Pulmonary artery endothelial cell (primary cell): ENCODE measurements at places on chromosomes 11 and 22.

DNA sequence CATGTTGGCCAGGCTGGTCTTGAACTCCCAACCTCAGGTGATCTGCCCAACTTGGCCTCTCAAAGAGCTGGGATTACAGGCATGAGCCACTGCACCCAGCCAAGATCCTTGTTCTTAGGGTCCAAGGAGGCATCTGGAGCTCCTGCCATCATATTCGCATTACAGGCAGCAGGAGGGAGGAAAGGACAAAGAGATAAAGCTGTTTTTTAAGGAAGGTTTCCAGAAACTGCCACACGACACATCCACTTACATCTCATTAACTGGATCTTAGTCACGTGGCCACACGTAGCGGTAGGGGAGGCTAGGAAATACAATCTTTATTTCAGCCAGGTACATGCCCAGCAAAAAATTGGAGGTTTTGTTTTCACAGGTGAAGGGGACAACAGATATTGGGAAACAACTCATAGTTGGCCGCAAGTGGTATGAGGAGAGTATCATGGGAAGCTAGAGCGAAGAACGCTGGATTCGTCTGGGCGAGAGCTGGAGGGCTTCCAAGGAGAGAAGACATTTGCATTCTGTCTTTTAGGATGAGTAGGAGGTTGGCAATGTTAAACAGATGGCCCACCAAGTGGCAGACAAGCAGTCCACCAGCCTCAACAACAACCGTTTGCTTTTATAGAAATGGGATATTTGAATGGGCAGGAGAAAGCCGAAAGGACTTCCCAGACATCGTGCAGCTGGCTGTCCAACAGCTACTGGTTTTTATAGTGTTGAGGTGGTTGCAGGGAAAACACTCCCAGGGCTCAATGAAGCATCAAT is 39.2 kb upstream of the DMC1 start:
- DNase-seq: no peak

- DNase-seq: no peak
These were observed at the start of gene APOBEC3H for GRCh38 chr22:39097098-39098020. Gene APOBEC3H, plus strand, starts transcription at chr22:39097244. Its CDS starts 3,035 bp downstream, at chr22:39100279.

DNA sequence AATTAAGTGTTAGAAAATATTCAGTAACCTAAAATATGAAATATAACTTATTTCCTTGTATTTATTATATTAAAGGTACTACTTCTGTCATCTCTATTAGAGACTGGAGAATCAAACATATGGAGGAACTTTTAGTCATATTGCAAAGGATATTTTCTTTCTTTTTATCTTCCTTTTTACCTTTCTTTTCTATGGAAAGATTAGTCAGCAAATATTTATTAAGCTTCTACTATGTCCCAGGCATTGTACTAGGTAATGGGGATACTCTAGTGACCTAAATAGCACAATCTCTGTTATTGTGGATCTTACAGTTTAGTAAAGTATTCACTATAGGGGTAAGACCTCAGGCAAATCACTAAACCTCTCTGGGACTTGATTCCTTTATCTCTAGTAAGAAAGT is 18.3 kb downstream of the SIK2 start:
- no peak for DNase-seq

DNA sequence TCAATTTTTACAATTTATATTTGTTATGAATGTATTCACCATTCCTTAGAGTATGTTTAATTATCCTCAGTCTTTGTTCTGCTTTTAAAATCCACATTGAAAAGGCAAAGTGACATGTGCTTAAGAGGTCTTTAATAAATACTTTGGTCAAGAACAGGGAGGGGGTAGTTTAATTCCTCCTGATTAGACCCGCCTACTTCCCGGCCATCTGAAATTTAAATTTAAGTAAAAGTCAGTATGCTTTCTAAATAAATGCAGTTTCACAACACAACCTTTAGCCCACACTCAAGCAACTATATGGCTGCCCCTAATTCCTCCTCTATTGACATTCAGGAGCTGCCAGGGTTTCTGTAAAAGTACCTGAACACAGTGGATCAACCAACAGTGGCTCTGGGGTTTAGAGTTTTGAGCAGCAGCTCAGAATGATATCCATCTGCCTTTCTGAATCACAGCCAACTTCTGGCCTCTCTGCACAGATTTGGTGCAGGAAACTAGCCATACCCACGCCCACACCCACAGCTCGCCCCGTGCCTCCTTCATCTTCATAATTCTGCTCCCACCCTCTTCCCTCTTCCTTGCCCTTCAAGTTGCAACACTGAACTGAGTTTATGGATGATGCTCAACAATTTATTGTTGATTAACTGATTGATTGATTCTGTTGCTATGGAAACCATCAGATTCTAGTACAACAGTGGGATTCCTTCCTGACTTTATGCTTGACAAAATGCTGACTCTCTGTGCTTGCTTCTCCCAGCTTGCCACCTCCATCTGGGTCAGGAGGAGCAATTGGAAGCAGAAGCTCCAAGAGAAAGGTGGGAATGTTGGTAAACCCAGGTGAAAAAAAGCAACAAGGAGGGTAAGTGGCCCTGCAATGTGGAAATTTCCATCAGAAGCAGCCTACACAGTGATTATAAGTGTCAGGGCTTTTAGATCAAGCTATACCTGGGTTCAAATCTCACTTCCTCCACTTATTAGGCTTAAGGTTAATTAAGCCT is 70.8 kb downstream of the PANX1 start:
- DNase-seq: no peak

DNA sequence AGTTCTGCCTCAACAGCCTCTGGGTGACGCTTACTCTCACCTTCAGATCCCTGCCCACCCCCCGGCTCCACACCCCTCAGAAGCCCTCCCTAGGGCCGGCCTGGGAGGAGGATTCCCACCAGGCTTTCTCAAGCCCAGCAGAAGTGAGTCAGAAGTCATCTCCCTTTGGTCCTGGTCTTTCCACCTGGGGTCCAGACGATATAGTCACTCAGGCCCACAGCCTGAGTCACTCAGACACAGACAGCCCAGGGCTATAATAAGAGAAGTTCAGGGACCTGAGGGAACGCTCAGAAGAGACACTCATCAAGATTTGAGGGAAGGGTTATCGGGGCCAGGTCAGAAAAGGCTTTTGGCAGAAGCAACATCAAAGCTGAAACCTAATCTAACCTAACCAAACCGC is 127.1 kb downstream of the SPATA19 start:
- no peak for DNase-seq

DNA sequence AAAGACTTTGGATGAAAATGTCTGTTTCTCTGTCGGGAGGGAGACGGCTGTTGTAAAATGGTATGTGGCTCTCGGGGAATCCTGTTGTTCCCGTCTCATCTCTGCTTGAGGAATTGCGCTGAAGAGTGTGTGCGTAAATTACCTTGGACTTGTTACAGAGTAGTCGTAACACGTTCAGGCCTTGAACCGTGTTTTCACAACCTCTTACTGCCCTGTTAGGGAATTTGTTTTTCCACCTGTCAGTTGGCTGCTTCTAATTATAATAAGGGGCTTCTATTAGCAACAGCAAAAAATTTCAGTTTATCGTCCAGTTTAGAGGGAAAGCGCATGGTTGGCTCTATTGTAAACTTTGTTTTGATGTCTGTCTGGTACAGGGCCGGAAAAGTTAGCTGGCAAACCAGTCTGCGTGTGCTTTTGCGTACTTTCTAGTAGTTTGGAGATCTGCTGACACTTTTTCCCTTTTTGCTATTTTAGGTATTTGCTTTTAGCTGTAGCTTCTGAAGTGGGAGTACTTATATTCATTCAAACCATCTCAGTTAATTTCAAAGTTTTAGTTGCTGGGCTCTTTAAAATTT is 1.5 kb downstream of the HIPK3 start:
- DNase-seq: no peak
